Adipocyte (in vitro differentiated cells): ENCODE measurements at places on chromosomes 1 and 21.

DNA sequence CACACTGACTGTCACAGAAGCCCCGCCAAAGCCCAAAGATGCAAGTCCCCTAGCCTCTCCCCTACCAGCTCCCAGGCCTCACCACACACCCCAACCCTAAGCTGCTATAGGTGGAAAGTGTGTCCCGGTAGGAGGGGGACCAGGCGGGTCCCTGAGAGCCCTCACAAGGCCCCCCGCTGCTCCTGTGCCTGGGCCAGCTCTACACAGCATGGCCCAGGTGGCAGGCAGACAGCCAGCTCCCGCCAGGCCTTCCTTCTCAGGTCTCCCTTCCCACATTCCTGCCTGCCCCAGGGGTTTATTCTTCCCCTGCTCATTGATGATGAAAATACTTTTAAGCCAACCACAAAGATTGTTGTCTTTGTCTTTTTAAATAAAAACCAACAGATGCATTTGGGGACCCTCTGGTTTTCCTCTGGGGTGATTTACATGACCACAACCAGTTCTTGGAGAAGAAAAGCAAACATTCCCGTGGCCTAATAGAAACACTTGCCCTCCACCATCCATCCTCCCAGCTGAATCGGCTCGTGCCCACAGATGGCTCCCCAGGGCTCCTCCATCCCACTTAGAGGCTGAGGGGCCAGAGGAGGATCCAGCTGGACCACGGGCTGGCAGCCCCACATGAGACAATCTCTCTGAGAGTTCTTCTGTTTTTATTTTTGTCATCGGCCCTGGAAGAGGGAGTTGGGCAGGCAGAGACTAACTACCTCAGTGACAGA lies 93.1 kb downstream of the DMRTB1 start:
- no peak for DNase-seq

GRCh38 chr1:3599286-3599811 lies 12.0 kb downstream of the MEGF6 start:
- no peak for DNase-seq

DNA sequence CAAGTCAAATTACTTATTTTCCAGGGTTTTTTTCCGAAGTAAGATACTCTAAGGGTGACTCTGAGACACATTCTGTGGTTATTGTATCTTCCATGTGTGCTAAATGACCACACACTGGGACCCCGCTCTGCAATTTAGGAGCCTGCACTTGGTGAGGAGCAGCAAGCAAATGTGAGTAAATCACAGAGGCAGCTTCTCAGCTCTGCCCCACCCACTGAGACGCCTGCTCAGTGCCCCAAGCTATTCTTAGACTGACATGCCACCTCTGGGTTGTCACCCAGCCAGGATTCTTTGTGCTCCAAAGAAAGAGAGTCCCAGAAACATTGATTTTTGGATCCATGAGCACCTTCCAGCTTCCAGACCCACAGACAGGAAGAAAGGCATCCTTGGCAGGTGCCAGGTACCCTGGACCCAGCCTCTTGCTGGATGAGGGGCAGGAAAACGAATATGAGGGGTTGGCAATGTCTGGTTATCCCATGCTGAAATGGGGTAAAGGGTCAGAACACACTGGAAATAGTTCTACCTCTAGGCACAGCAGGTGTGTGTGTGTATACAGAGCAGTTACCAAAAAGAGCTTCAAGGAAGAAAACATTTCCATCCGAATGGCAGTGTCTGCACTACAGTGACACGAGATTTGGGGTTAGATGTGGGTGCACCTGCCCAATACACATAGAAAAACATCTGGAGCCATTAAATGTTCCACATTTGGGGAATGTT lies 41.2 kb downstream of the TNR start:
- DNase-seq: no peak

- DNase-seq: peak; percentile 86
These were observed 75.0 kb downstream of the ATP6V1G3 start for GRCh38 chr1:198465201-198466144.

DNA sequence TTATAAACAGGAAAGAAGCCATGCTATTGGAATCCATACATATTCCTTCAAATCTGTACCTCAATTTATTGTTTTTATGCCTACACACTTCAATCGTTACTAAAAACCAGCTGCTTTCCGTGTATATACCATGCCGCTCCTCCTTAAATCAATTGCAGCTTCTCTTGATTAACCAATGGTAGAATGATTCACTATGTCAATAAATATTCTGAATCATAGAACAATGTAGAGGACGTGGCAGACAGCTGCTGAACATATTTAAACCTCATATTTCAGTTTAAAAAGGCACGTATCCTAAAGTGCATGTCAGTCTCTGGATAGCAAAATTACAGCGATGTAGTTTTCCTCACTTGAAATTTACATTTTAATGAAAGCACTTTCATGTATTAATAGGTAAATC lies 100.4 kb downstream of the MRPL39 start:
- DNase-seq: peak; percentile 87

DNA sequence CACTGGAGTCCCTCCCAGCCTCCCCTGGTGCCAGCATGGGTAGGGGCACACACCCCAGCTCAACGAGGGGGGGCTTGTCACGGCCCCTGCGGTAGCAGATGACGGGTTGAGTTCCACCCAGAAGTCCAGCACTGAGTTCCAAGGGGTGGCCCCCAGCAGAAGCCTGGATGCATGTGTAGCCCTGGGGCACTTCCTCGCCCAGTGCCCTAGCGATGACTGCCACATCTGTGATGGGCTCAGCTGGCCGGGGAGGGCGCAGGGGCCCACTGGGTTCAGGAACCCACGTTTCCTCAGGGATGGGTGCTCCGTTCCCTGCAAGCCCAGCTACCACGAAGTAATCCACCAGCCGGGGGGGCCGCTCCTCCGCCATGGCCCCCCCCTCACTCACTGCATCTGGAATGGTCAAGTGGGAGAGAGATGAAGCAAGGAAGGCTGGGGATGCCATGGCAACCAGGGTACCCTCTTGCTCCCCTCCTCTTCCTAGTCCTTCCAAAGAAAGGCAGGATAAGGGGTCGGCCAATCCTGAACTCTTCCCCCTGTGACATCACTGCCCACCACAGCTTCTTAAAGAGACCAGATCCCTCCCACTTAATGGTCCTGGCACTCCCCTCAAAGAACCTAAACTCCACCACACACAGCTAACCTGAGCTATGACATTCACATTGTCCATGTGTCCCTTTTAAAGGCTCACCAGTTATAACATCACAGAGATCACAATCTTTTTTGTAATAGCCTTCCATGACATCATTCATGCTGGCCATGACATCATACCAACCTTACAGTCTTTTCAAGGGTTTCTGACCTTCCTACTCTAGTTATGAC lies 2.3 kb downstream of the DENND4B start:
- DNase-seq: peak; percentile 8

GRCh38 chr1:234433563-234434285 lies 45.3 kb downstream of the TARBP1 start:
- peak; percentile 52 for DNase-seq

DNA sequence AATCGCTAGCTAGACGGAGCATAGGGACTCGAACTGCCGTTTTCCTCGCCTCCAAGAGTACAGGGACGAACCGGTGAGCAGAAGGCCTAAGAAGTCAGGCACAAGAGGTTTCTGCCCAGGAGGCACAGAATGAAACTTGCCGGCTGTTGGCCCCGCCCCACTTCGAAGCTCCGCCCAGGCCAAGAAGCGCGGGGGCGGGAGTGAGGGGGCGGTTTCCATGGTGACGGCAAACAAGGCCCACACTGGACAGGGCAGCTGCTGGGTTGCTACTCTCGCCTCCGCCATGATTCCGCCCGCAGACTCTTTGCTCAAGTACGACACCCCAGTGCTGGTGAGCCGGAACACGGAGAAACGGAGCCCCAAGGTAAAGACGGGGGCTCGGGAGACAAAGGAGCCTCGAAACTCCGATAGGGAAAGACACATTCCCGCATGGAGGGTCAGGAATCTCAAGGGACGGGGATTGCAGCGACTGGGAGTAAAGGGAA lies at the start of gene DNALI1:
TSS of gene DNALI1 (plus strand) at position 229 of the 485 bp plus-strand sequence. CDS start at position 284, 55 bp downstream.
- peak; percentile 98 for DNase-seq

- DNase-seq: no peak
These were observed 5.7 kb downstream of the HIVEP3 start for GRCh38 chr1:41913014-41913413.

DNA sequence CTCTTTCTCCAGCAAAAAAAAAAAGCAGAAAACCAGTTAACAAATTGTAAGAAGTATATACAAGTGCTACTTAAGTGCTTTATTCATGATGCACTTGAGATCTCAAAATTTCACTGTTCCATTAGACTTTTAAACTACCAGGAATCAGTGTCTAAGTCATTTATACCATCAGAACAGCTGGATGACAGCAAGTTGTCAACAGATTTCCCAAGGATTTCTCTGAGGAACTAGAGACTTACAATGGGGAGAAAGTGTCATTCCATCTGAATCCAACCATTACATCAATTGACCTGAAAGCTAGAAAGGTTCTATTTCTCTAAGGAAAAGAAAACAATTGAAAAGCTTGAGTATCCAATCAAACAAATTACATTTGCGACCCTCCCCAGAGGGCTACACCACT lies 43.8 kb downstream of the USH2A start:
- no peak for DNase-seq

DNA sequence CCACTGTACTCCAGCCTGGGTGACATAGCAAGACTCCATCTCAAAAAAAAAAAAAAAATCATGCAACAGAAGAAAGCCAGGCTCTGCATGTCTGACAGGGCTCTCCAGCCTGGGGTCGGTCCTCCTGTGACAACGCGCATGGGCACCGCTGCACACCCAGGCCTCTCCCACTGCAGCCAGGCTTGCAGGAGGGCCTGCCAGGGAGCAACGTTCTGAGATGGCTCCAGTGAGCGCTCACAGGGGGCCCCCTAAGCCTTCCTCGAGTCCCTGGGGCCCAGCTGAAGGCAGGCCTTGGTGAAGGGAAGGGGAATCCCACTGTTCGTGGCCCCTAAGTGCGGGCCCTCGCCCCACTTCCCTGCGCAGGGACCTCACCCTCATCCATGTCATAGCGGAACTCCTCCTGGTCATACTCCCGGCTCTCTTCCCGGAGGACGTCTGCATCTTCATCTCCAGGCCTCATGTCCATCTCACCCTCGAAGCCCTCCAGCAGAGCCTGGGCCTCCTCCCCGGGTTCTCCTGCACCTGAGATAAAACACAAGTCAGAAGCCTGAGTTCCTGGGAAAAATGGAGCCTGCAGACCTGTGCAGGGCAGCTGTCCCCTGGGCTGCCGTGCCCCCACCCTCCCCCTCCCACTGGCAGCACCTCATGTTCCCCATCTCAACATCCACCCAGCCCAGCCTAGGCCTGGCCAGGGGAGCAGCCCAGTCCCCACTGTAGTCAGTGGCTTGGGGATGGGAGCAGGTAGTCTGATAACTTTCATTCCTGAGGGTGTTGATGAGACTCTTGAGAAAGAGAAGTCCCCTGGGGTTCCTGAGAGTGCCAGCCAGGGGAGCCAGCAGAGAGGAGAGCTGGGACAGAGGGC lies 20.3 kb downstream of the RSPH1 start:
- DNase-seq: no peak

GRCh38 chr1:84277343-84278059 lies 24.0 kb upstream of the SAMD13 start:
- DNase-seq: no peak

DNA sequence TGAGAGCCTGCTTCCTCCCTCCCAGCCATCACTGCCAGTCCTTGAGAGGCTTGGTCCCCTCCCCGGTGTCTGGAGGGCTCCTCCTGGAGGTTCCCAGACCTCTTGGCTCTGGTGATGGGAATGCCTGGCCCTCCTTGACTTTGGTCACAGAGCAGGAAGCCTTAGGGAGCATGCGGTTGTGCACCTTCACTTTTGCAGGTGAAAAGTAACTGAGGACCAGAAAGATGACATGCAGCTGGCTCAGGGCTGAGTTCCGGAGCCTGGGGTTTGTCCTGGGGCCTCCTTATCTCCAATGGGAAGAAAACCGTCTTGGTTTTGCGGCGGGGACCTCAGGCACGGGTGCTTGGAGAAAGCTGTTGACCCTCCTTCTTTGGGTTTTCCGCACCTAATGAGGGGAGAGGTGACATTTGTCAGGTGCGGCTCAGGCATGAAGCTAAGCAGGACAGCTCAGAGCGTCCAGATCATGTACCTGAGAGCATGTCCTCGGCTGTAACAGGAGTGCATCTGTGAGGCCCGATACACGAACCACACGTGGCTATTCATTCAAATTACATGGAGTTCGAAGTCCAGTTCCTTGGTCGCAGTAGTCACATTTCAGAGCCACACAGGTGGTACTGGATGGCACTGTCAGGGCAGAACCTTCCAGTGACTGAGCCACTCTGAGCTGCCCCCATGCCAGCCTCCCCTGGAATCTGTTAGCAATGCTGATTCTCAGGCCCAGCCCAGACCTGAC lies 608 bp upstream of the MX2 start:
- no peak for DNase-seq

DNA sequence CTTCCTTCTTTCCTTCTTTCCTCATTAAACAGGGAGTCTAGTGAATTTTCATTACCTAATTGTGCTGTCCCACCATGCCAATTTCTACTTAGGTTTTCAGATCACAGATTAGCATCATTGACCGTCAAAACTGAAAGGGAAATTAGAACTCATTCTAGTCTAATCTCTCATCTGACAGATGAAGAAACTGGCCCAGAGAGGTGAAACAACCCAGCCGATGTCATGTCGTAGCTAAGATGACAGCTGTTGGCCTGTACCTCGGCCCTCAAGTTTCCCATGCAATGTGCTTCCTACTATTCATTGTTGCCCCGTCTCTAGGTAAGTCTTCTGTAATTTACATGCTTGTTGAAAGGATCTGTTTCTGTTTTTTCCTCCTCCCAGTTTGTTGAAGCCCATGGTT lies 128.2 kb upstream of the KIAA0040 start:
- DNase-seq: no peak

DNA sequence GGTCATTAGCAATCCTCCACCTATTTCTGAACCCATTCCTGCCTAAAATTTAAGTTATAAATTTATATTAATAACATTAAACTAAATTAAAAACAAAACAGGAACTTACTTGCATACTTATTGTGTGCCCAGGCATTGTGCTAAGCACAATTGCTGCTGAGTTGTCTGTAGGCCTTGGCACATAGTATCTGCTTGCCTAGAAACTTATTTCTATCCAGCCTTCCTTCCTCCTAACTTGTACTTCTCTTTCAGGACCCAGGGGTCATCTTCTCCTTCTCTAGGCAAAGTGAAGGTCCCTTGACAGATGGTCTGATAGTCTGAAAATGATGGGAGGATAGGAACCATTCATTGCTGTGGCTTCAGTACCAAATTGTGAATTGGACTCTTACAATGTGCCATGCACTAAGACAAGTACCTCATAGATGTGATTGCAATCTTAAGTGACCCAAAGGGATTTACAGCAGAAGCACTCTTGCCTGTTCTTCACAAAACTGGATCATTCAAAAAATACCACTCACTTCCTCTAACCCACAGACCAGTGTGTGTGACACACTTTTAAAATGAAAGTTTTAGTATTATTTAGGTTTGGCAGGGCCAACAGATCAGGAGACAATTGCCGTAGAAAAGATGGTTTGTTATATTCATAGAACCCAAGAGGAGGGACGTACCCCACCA lies 10.3 kb upstream of the CD101 start:
- DNase-seq: no peak

DNA sequence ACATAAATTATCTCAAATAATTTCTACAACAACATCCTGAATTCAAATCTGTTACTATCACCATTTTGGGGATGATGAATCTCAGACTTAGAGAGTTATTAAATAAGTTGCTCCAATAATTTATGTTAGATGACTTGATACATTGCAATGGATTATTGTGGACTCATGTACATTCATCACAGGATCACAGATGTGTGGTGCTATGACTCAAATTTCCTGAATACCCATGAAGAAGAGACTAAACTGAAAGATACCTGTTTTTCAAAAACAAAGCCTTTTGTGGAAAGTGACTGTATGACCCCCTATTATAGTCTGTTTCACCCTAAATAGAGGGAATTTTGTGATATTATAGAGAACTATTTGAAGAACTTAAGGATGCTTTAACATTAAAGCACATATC lies 315.0 kb downstream of the PLA2G4A start:
- no peak for DNase-seq
